ENCODE measurements at places on chromosomes 1 and 21.

GRCh38 chr1:194103101-194103500, 916.7 kb upstream of the B3GALT2 start:
- no peak for DNase-seq

DNA sequence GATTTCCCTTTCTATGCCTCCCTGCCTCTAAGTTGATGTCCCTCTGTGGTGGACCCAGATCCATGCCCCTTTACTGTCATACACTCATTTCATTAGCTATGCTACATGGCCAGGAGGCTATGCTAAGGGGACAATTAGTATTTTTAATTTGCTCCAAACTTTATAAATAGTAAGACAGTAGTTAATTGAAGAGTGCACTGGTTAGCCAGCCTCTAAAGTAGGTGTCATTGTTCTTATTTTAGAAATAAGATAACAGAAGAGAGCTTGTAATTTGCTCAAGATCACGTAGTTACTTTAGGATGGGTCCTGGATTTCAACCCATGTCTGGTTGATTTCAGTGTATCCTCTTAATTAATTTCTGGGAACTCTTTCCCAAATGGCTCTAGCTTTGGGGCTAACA, 29.4 kb upstream of the GNG12 start:
- no peak for DNase-seq

GRCh38 chr1:46399307-46399706, 5.2 kb downstream of the FAAH start:
- DNase-seq, result no peak

- DNase-seq, result no peak
Observed at GRCh38 chr1:53919675-53920066, 25.7 kb downstream of the DIO1 start.

- no peak for DNase-seq
Observed at GRCh38 chr1:23837908-23838307, 12.7 kb upstream of the HMGCL start.

DNA sequence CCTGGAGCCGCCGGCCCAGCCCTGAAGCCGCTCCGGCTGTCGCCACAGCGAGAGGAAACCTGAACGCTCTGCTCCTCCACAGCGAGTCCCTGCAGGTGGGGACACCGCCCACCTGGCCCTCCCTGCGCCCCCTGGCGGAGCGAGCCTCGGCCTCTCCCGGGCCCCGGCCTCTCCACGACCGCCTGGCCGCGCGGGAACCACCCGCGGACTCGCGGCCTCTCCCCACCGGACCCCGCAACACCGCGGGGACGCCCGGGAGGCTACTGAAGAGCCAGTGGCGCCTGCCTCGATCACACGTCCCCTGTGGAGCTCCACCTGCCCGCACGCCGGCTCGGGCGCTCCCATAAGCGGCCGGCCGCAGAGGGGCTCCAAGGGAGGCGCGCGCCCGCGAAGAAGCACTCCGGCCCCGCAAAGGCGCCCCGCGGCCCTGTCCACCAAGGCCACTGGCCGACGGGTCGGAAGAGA, 109.6 kb downstream of the KCNN3 start:
- peak; percentile 88 for DNase-seq
